ENCODE measurements at places on chromosomes 2 and 18.

DNA sequence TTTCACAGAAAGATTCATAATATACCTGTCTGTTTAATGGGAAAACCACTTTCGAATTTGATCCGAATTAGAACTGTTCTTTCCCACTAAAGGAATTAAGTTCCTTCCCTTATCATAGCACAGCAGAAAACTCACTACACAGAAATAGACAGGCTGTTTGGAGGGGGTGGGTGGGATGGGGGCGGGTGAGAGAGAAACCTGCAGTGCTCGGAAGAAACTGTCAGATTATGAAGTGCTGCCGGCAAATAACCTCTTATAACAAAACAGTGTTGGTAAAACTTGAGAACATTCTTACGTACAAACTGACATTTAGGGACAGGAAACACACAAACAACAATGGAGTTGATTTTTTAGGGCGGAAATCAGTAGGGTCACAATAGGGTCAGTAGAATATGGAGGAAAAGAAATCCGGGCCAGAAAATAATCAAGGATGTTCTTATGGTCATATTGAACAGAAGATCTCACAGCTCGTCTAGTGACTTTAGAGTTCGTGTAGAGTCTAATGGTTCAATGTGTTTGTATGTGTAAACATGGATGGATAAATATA is 756.0 kb upstream of the LRATD1 start:
- no peak for DNase-seq

GRCh38 chr2:241577413-241578122 is 19.0 kb downstream of the BOK start:
- no peak for DNase-seq

GRCh38 chr18:50401888-50402287 is 27.0 kb downstream of the SKA1 start:
- no peak for DNase-seq

DNA sequence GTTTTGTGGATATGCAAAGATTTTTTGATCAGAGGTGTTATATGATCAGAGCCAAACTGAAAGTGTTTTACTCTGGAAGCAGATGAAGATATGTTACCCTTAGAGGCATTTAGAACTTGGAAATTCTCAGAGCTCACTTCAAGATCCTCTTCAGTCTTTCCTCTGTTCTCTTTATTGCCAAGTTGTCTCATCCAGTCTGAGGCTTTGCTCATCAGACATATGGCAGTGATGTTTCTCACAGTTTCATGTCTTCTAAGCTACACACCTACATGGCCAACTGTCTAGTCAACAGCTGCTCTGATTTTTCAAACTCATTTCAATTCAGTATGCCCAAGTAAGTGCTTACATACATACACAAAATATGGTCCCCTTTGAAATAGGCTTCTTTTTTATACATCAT is 1504.3 kb upstream of the PIK3C3 start:
- DNase-seq = no peak

GRCh38 chr2:167941604-167942003 is 305.8 kb downstream of the STK39 start:
- no peak for DNase-seq

DNA sequence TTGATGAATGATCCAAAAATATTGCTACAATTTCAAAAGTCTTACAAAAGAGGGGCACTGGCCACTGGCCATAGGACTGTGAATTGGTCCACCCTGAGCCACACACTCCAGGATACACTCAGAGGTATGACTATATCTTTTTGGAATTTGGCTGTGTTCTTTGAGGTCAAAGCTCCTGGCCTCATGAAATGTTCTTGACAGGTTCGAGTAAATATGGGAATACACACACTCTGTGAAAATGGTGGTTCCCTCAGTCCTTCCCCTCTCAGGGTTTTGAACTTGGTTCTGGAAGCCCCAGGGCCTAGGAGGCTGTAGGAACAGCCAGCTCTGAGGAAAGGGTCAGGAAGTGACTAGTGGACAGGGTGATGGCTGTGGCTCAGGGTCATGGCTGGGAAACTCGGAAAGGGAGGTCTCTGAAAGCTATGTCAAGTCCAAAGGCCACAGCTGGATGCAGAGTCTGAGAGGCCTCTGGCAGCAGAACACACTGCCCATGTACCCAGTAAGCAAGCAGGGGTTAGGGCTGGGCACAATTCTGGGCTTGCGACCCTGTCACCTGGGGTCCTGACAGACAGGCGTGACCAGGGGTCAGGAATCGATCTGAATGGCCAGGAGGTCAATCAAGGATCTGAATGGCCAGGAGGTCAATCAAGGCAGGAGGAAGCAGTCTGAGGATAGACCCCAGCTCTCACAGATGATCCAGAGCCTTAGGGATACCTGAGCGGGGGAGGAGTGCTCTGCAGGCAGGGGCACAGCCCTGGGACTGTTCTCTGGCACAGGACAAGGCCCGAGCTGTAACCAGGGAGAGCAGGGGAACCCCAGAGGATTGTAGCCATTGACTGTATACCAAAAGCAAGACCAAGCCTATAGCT is 223.4 kb upstream of the SMAD2 start:
- DNase-seq = no peak

DNA sequence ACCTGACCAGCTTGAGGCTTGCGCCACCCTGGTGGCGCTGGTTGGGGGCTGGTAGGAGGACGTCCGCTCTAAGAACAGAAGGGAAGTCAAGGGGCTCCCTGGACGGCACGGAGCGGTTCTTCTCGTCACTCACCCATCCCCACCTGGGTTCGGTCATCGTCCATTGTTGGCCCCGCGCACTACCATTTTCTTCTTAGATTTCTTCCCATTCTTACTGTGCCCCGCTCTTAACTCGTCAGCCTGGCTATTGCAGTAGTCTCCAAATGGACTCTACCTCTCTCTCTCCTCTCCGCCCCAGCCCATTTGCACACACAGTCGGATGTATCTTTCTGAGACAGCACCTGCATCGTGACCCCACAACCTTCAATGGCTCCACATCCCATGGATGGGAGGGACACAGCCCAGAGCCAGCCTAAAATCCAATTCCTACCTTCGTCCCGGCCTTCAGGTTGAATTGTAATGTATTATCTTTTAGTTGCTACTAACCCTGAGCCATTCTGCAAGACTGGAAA is 814 bp upstream of the RAB1A start:
- DNase-seq = no peak

DNA sequence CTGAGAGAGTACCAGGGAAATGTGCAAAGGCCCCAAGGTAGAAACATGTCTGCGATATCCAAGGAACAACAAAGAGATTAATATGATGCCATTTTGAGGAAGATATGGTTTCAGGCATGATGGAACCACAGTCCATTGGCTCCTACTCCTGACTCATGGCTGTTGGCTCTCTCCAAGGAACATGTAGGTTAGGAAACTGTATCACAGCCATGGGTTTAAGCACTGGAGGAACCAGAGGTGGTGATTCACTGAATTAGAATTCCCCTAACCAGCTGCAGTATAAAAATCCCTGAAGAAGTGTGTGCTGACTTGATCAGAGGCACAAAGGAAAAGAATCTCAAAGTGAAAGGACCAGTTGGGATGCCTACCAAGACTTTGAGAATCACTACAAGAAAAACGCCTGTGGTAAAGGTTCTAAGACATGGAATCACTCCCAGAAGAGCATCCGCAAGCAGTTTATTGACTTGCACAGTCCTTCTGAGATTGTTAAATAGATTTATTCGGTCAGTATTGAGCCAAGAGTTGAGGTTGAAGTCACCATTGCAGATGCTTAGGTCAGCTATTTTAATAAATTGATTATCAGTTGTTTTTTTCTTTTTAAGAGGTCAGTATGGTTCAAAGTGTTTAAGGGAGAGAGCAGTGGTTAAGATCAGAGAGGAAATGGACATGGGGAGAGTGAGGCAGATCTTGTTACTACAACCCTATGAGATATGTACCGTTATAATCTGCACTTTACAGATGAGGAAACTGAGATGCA is 110.7 kb upstream of the OTX1 start:
- DNase-seq = no peak

Measured in activated T-cell treated with anti-CD3 and anti-CD28 coated beads for 4 hours (primary cell).